ENCODE measurements at places on chromosomes 7 and 10. TPM values are rescaled to one million over a fixed set of nuclear protein-coding genes. Genes with fewer than 3 reads are reported as not detected.
A peak's percentile ranks its signal among the peaks of the same experiment; 100 is the strongest.

Gene TEX47
- not detected for total RNA-seq

Gene CLEC5A
- total RNA-seq, result not detected

Gene CLDN3
- total RNA-seq, result 0.17 TPM

DNA sequence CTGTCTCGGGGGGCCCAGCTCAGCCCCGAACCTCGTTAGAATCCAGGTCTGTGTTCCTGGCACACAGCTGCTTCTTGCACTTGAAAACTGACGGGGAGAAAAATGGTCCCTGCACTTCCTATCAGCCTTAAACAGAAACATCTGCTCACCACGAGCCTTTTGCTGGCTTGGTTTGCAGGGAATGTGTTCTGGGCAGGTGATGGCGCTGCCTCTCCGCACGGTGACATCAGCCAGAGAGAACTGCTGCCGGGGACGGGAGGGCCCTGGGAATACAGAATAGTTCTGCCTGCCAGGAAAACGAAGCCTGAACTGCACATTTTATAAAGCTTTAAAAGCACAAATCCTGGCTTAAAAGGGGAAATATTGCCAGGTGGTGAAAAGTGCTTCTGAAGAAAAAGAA lies 622.5 kb downstream of the TYW1 start:
- H3K36me3 ChIP-seq, result no peaks in the 10 kb centered on the region
- no peak overlapping the region for H3K27ac ChIP-seq
- H3K4me1 ChIP-seq, result no peaks in the 10 kb centered on the region

GRCh38 chr7:130486114-130486953 lies 5.6 kb upstream of the MEST start:
- H3K27me3 ChIP-seq, result peaks cover 25% of the 10 kb centered on the region
- DNase-seq, result peak; percentile 56
- H3K36me3 ChIP-seq, result no peaks in the 10 kb centered on the region
- no peaks in the 10 kb centered on the region for H3K4me1 ChIP-seq
- no peak overlapping the region for H3K27ac ChIP-seq

DNA sequence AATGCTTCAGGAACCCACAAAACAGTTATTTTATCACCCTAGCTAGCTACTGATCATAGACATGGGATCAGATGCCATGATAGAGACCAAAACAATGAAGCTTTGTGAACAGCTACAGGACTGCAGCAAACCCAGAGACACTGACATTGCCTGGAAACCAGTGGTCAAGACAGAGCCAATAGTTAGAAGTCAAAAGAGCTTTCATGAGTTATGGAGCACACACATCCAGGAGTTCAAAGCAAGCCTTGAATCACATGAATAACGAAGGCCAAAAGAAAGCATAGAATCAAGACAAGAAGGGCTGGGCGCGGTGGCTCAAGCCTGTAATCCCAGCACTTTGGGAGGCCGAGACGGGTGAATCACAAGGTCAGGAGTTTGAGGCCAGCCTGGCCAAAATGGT lies 34.5 kb upstream of the GSAP start:
- H3K4me3 ChIP-seq, result no peak overlapping the region
- no peaks in the 10 kb centered on the region for H3K36me3 ChIP-seq
- no peaks in the 10 kb centered on the region for H3K4me1 ChIP-seq
- DNase-seq, result no peak
- H3K27me3 ChIP-seq, result no peaks in the 10 kb centered on the region

DNA sequence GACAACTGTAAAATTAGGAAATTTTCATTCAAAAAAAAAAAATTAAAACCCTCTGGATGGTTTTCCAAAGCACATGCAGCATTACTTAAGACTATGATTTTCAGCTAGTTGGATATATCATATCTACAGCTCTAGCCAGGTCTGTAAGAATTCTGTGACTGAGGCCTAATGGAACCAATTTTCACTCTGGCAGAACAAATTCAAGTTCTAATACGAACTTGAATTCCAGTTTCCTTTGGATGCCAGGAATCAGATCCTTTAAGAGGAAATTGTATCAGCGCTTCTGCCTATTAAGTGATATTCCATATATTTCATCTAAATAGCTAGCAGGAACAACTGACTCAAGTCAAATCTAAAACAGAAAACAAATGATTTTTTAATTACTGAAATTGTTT lies 34.8 kb downstream of the SKIDA1 start:
- no peak overlapping the region for H3K27ac ChIP-seq
- DNase-seq, result no peak
- H3K27me3 ChIP-seq, result peaks cover 1% of the 10 kb centered on the region
- no peaks in the 10 kb centered on the region for H3K4me1 ChIP-seq
- H3K4me3 ChIP-seq, result no peak overlapping the region

Gene LBX1
- 7.4 TPM for total RNA-seq

Gene SLC26A3
- total RNA-seq, result 0.29 TPM

GRCh38 chr7:32890793-32891042 lies 842 bp downstream of the KBTBD2 start:
- peaks cover 43% of the 10 kb centered on the region for H3K4me1 ChIP-seq
- H3K4me3 ChIP-seq, result peak overlapping the region; percentile 92
- H3K27me3 ChIP-seq, result no peaks in the 10 kb centered on the region

DNA sequence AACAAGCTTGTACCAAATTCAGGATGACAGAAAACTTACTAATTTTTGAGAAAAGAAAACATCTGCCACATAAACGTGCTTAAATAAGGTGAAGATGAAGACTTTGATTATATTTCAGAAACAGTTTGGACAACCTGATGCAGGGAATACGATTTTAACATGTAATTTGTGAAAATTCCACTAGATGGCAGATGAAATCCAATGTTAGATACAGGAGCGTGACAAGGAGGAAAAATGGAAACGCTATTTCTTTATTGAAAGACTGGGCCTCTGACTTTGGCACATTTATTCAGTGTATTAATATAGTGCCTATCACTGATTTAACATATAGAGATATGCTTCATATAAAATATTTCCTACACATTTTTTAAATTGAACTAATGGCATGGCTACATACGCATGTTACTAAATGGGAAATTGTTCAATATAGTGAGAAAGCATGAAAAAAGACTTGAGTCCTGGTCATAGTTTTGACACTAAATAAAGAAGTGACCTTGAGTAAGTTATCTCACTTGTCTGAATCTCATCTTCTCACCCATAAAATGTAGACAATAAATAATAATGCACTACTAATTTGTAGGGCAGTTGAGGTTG lies 60.7 kb downstream of the CD36 start:
- no peak overlapping the region for H3K27ac ChIP-seq
- no peak overlapping the region for H3K4me3 ChIP-seq
- H3K36me3 ChIP-seq, result no peaks in the 10 kb centered on the region
- no peaks in the 10 kb centered on the region for H3K27me3 ChIP-seq

Gene SORBS1
- total RNA-seq, result 175 TPM

- peak overlapping the region; percentile 81 for H3K27ac ChIP-seq
- no peak overlapping the region for H3K4me3 ChIP-seq
- no peaks in the 10 kb centered on the region for H3K36me3 ChIP-seq
- H3K27me3 ChIP-seq, result no peaks in the 10 kb centered on the region
- no peak for DNase-seq
These were observed 96.7 kb upstream of the PDCD4 start for GRCh38 chr10:110775020-110775375.

DNA sequence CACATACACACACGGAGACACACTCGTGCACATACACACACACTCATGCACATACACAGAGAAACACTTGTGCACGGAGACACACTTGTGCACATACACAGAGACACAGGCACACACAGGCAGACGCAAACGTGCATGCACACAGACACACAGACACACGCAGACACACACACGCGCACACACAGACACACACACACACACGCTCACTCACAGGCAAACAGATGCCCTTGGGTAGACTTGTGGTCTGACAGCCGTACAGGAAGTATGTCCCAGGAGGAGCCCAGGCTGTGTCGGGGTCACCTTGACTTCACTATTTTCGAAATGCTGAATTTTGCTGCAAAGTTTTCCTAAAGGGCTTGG lies 538.0 kb downstream of the DNAJB6 start:
- H3K4me3 ChIP-seq, result no peak overlapping the region
- DNase-seq, result no peak
- H3K4me1 ChIP-seq, result no peaks in the 10 kb centered on the region
- H3K36me3 ChIP-seq, result no peaks in the 10 kb centered on the region

DNA sequence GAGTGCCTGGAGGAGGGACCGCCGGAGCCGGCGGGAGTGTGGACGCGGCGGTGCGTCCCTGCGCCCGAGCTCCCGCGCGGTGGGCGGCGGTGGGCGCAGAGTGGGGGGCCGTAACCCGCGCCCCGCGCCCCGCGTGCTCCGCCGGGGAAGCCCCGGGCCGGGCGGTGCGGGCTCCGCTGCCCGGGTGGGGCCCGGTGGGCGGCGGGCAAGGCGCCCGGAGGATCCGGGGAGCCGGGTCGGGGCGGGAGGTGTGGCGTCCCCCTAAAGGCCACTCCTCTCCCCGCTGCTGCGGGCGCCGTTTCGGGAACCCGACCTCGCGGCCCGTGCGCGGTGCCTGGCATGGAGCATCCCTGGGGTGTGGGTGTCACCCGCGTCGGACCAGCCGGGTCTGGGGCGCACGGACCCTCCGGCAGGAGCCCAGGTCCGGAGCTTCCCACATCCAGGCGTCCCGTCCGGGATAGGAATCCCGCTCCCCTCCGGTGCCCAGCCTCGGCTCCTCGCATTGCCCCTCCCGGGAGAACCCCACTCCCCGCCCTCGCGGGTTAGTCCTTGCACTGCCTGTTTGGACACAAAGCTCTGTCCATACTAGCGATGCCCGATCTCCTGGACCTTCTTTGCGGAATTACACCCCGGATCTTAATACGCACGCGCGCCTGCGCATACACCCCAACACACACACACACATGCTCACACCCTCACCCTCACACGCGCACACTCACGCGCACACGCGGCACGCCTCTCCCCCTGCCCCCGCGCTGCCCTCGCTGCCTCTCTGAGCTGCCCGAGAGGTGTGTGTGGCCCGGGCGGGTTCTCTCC lies 723 bp downstream of the MTURN start:
- peak overlapping the region; percentile 87 for H3K27ac ChIP-seq
- no peaks in the 10 kb centered on the region for H3K27me3 ChIP-seq
- DNase-seq, result peak; percentile 60
- peak overlapping the region; percentile 92 for H3K4me3 ChIP-seq
- peaks cover 5% of the 10 kb centered on the region for H3K4me1 ChIP-seq

- no peak for DNase-seq
- peaks cover 100% of the 10 kb centered on the region for H3K36me3 ChIP-seq
- no peaks in the 10 kb centered on the region for H3K27me3 ChIP-seq
- H3K27ac ChIP-seq, result no peak overlapping the region
- no peaks in the 10 kb centered on the region for H3K4me1 ChIP-seq
These were observed 11.4 kb downstream of the ZSWIM8 start for GRCh38 chr10:73796766-73797165.

Gene NUTM2D
- total RNA-seq, result 2.7 TPM

DNA sequence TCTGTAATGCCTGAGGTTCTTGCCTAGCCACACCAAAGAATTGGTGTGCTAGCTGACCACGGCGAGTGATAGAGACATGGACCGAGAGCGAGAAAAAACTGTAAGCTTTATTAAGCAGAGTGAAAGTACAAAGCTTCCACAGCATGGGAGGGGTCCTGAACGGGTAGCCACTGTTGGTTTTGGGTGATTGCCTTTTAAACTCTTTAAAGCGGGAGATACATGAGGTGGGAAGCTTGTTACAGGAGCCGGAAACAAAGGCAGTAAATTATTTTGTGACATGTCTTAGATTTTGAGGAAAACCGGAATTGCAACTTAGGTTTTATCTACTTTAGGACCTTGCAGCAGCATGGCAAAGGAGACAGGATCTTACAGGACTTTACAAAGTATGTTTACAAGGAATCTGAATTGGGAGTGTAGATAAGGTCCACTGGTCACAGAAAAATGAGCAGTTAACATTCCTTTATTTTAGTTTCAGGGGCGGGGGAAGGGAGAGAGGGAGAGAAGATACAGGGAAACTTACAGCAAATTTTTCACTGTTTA lies 252.7 kb upstream of the MBL2 start:
- no peak for DNase-seq
- no peaks in the 10 kb centered on the region for H3K36me3 ChIP-seq
- no peak overlapping the region for H3K4me3 ChIP-seq
- no peaks in the 10 kb centered on the region for H3K27me3 ChIP-seq
- H3K27ac ChIP-seq, result no peak overlapping the region

Gene OGDHL
- 0.17 TPM for total RNA-seq

Data from psoas muscle (tissue), 8 donors.